ENCODE measurements at places on chromosomes 12 and 14.

DNA sequence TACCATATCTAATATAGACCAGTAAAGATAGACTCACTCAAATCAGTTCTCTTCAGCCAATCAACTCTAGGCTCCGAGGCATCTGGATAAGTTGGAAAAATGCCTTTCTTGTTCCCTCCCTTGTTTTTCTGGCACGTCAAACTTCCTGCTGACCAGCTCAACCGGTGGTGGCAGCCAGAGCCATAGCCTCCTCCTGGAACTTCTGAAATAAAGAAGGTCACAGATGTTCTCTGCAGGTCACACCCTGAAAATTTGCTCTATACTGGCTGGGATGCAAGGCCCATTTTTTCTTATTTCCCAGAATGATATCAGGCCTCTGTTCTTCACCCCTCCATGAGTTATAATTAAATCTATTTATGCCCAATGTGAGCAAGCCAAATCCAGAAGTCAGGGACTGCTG is 81.9 kb downstream of the BMP4 start:
- DNase-seq: no peak

DNA sequence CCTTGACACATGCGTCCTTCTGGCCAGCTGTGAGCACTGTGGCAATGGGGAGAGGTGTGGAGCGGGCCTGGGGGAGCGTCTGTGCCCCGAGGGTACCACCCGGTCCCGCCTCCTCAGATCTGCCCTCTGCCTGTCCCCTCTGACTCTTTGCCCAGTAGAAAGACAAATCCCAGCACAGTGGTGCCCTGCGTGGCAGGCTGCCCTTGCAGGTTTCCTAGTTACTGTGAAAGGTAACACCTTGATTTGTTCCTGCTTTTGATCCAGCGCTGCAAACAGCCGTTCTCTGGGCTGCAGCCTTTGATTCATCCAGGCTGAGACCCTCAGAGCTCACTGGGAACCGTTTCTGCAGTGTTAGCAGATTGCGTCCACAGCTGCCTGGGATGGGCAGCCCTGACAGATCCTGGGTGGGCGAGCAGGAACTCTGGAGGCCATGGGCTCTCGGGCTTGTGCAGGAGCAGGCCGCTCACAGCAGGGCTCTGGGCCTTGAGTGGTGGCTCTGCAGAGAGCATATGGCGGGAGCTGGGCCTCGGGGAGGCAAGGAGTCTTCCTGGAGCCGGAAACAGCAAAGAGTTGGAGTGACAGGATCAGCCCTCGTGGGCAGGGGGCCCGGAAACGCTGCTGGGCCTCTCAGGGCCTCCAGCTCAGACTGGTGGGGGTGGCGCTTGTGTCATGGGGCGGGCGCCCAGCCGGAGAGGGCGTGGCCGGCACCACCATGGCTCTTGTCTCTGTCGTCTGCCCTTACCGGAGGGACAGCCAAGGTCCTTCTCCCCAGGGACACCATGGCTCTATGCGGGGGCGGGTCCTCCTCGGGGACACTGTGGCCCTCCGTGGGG is 16.6 kb downstream of the FBRSL1 start:
- no peak for DNase-seq

DNA sequence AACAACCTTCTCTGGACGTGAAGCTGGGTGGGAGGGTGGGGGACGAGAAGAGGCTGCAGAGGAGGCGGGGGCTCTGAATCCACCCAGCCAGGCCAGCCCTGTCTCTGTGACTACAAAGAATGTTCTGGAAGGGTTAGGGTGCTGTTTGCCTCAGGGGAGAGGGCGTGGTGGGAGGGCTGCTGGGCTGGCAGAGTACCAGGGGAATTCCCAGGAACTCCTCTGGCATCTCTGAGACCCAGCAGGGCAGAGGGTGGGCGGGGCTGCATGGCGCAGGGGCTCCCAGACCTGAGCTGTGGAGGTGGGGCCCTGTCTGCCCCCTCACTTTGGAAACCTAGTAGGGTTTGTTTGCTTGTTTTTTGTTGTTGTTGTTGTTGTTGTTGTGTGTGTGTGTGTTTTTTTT is 45.5 kb upstream of the FZD10 start:
- DNase-seq: no peak

DNA sequence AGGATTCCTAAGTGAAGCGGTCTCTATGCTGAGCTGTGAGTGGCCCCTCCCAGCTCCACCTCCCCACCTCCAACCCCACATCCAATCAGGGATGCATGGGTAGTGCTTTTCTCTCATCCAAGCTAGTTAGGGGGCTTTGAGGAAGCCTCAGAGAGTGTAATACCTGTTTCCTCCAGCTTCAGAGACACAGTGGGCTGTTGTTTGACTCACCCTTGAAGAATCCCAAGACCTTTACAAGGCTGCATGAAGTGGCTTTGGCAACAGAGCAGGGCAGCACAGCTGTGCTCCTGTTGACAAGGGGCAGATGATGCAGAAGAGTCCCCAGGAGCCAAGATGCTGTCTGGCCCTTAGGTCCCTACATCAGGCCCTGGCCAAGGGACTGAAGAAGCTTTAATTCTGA is 27.1 kb upstream of the CLMN start:
- no peak for DNase-seq

DNA sequence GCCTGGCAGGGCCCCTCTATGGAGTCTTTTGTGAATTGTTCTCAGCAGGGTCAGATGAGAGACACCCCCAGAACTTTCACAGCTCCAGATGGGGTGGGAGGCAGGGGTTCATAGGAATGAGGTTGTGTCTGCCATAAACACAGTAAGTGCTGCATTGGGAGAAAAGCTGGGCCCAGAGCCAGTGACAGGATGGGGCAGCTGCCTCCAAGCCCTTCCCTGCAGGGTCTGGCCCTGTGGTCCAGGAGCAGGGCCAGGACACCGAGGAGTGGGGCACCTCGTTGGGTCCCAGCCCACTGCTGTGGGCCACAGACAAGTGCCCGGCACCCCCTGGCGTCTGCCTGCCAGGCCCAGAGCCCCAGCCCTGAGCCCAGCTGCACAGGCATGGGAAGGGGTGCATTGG is 13.3 kb downstream of the INF2 start:
- no peak for DNase-seq

- DNase-seq: no peak
Observed at GRCh38 chr12:29201296-29201695, 52.2 kb downstream of the FAR2 start.

GRCh38 chr14:95490727-95491451 is 25.6 kb downstream of the SYNE3 start:
- DNase-seq: no peak

DNA sequence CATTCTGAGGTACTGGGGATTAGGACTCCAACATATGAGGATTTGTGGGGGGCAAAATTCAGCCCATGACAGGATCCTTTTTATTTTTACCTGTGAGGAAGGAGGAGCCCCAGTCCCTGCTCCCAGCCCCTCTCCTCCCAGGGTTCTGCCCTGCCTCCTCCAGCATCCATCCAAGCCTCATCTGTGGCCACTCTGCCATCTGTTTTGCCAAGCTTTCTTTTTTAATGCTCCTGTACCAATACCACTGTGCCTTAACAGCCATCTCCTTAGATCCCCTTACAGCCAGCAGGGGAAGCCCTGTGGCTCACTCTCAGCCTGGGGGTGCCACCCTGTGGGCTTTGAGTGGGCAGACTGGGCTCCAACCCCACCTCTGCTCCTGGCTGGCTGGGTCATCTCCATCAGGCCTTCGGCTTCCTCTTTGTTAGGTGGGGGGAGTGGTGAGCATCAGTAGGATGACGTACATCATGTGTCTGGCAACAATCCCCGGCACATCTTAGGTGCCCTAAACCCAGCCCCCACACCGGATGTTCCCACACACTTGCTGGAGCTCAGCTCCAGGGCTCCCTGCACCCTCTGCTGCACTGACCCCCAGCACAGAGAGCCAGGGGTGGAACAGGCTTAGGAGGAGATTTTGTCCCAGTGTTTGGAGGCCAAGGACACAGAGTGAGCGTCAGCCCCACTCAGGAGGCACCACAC is 40.2 kb downstream of the CYP46A1 start:
- DNase-seq: no peak

- DNase-seq: no peak
Observed at GRCh38 chr14:75188520-75189268, 12.3 kb upstream of the TMED10 start.

Data from Jurkat, Clone E6-1 (cell line).